Hair follicular keratinocyte (primary cell): ENCODE measurements at places on chromosomes 6 and 20. TPM values are rescaled to one million over a fixed set of nuclear protein-coding genes. Genes with fewer than 3 reads are reported as not detected.

BPI gene
- not detected in 2 replicates for total RNA-seq

MLIP gene
- not detected in 2 replicates for total RNA-seq

FRS3 gene
- total RNA-seq, result 1.6 and 5.5 TPM in 2 replicates

LRFN2 gene
- total RNA-seq, result 0.04 TPM in 1 of 2 replicates, not detected in the other

GPSM3 gene
- total RNA-seq, result 7.0 and 13.3 TPM in 2 replicates

RAD21L1 gene
- total RNA-seq, result not detected in 2 replicates

DEFB119 gene
- total RNA-seq, result not detected in 2 replicates

C20orf204 gene
- total RNA-seq, result under 0.01 and 0.04 TPM in 2 replicates

TRIM40 gene
- total RNA-seq, result not detected in 2 replicates

PHACTR3 gene
- total RNA-seq, result 0.38 and 0.70 TPM in 2 replicates

TSBP1 gene
- not detected in 2 replicates for total RNA-seq

SRSF6 gene
- 33.8 and 47.9 TPM in 2 replicates for total RNA-seq

SOBP gene
- total RNA-seq, result 0.19 TPM in 1 of 2 replicates, not detected in the other

DCDC2 gene
- total RNA-seq, result not detected in 2 replicates

DEFB132 gene
- not detected in 2 replicates for total RNA-seq

TPX2 gene
- 36.5 and 95.4 TPM in 2 replicates for total RNA-seq

COL9A3 gene
- total RNA-seq, result 6.2 and 6.9 TPM in 2 replicates

NRSN2 gene
- 38.7 and 58.4 TPM in 2 replicates for total RNA-seq
